ENCODE measurements at places on chromosomes 11 and 22. TPM values are rescaled to one million over a fixed set of nuclear protein-coding genes. Genes with fewer than 3 reads are reported as not detected.
A peak's percentile ranks its signal among the peaks of the same experiment; 100 is the strongest.

DNA sequence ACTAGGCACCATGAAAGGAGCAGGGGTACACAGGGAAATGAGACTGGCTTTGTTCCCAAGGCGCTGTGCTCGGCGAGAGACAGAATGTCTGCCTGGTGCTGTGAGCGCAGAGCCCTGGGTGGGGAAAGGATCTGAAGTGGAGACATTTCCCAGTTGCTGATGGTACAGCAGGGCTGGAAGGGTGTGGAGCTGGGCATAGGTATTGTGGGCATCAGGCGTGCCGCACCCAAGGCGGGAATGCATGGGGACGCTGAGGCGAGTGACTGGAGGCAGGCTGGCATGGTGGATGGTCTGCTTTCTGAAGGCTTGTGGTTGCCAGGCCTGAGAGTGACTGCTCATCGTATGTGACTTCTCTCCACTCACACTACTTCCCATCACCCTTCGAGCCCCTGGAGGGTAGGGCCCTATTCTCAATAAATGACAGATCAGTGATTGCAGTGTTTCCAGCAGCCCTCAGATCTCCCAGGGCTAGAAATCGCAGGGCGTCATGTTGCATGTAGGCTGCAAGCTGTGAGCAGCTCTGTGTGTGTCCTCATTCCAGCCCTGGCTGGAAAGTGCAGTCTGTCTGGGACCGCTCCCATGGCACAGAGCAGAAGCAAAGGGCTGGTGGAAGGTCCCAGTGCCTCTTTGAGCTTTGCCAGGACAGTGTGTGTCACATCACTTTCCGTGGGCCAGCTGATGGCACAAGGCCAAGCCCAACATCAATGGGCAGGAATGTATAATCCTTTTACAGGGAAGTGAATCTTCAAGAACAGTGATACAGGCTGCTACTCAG, 67.7 kb downstream of the TBC1D22A start:
- peak overlapping the region; percentile 48 for H3K27ac ChIP-seq
- H3K4me1 ChIP-seq = peaks cover 41% of the 10 kb centered on the region
- DNase-seq = peak; percentile 66
- peaks cover 14% of the 10 kb centered on the region for H3K36me3 ChIP-seq
- H3K4me3 ChIP-seq = no peak overlapping the region

GRCh38 chr22:20012741-20013331, 3.8 kb downstream of the ARVCF start:
- H3K4me1 ChIP-seq = peaks cover 33% of the 10 kb centered on the region
- DNase-seq = no peak
- no peaks in the 10 kb centered on the region for H3K27me3 ChIP-seq

DNA sequence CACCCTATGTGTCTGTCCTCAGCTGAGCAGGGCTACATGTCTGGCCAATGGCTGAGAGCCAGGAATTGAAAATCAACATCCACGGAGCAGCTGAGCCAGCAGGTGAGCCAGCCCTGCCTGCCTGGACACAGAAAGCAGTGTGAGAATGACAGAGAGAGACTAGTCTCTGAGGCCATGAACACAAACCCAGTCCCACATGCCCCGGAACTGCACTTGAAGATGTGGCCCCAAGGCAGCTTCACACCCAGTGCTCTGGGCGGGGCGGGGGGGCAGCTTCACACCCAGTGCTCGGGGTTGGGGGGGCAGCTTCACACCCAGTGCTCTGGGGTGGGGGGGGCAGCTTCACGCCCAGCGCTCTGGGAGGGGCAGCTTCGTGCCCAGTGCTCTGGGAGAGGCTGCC, 37.6 kb downstream of the TRMU start:
- H3K27me3 ChIP-seq = no peaks in the 10 kb centered on the region
- peak; percentile 74 for DNase-seq
- H3K36me3 ChIP-seq = no peaks in the 10 kb centered on the region
- no peak overlapping the region for H3K4me3 ChIP-seq
- H3K4me1 ChIP-seq = peaks cover 61% of the 10 kb centered on the region

- H3K4me1 ChIP-seq = no peaks in the 10 kb centered on the region
- H3K27ac ChIP-seq = no peak overlapping the region
- no peaks in the 10 kb centered on the region for H3K36me3 ChIP-seq
Observed at GRCh38 chr22:32583921-32584335, 109.3 kb downstream of the FBXO7 start.

Gene DNAJB13
- total RNA-seq = not detected

Gene RIC3
- total RNA-seq = 16.2 TPM

Gene KCNK7
- not detected for total RNA-seq

DNA sequence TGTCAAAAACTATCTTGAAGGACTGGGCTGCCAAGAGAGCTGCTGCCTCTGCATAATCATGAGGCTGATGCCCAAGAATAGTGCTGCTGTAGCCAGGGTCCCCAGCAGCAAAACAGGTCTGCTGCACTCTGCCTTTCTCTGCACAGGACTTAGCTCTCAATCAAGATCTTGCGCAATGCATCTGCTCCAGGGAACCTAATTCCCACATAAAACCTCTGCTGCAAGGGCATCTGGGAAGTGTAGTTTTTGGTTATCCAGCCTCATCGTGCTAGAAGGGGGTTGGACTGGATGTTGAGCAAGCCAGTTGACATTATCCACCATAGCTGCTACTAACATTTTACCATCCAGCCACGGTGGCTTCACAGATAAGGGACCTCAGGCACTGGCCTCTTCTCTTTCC, 192.7 kb downstream of the C11orf91 start:
- no peaks in the 10 kb centered on the region for H3K4me1 ChIP-seq
- DNase-seq = peak; percentile 56
- no peak overlapping the region for H3K4me3 ChIP-seq
- no peak overlapping the region for H3K27ac ChIP-seq
- H3K27me3 ChIP-seq = peaks cover 9% of the 10 kb centered on the region

DNA sequence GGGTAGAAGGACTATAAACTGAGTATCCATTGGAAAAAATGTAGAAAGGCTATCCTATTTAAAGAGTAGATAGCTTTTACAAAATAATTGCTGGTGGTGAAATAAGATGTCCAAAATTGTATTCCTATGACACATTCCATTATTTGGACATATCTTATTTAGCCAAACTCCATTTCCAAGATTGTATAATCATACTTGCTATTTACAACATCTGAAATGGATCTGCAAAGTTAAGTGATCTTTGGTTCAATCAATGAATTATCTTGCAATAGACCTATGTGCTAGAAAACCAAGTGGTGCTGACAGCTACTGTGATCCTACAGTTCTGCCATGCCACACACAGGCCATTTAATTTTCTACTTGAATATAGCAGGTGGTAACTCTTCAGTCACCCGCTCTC, 11.0 kb upstream of the BLID start:
- H3K27me3 ChIP-seq = no peaks in the 10 kb centered on the region
- DNase-seq = no peak
- no peaks in the 10 kb centered on the region for H3K36me3 ChIP-seq
- H3K27ac ChIP-seq = no peak overlapping the region
- H3K4me1 ChIP-seq = no peaks in the 10 kb centered on the region
- H3K4me3 ChIP-seq = no peak overlapping the region

DNA sequence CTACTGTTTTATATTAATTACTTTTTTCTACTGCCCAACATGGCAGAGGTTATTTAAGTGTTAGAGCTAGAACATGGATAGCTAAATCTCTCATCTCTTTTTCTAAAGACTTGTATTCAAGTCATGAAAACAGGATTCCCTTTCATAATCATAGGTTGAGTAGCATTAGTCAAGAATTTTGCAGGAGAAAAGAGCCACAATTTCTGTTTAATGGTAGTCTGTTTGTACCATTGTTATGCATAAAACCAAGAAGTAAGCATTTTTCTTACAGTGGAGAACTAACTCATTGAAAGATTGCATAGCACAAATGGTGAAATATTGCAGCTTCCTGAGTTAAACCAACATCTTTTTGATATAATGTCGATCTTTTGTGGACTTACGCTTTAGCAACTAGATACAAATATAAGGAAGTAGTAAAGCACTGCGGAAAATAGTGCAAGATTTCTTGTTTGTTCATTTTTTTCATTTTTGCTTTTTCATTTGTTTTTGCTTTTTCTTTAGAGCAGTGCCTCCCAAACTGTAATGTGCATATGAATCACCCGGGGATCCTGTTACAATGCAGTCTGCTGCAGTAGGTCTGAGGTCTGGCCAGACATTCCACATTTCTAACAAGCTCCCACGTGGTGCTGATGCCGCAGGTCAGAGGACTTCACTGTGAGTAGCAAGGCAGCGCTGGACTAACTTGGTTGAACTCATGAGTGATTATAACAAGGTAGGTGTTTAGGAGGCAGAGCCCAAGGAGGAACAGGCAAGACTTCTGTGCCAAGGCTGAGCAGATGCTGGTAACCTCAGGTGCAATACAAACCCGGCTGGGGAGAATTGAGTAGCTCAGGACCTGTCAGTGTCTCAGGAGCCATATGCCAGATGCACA, 4.6 kb downstream of the ETS1 start:
- H3K27ac ChIP-seq = no peak overlapping the region
- no peak overlapping the region for H3K4me3 ChIP-seq
- H3K36me3 ChIP-seq = no peaks in the 10 kb centered on the region
- peak; percentile 72 for DNase-seq

GRCh38 chr11:8207080-8208000, 38.5 kb upstream of the RIC3 start:
- H3K36me3 ChIP-seq = no peaks in the 10 kb centered on the region
- peaks cover 5% of the 10 kb centered on the region for H3K4me1 ChIP-seq
- peaks cover 9% of the 10 kb centered on the region for H3K27me3 ChIP-seq
- no peak for DNase-seq

DNA sequence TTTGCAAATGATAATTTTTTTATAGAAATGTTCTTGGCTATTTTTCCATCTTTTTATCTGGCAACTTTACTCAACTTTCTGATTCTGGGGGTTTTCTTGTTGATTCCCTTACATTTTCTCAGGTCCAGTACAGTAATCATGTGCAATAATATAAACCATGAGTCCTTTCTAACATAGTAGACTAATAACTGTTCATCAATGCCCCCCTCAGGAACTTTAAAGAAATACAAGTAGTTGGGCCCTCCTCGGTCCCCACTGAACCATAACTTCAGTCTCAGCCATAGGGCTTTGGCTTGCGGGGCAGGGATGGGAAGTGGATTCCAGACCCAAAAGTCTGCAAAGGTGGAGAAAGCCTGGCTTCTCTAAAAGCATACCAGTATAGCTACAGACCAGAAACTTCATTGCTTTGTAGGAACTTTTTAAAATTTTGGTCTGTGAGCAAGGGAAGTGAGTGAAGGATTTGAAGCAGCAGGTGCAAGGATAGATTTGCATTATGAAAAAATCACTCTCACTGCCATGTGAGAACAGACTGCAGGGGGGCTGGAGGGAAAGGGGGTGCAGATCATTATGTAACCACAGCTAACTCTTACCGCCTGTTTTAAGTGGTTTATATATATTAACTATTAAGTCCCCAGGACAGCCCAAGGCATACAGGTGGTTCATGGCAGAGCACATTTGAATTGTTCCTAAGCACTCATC, 10.4 kb upstream of the TUB start:
- no peak overlapping the region for H3K4me3 ChIP-seq
- DNase-seq = peak; percentile 55
- H3K27me3 ChIP-seq = no peaks in the 10 kb centered on the region
- no peaks in the 10 kb centered on the region for H3K36me3 ChIP-seq
- H3K27ac ChIP-seq = no peak overlapping the region

GRCh38 chr11:98630736-98631135, 390.0 kb upstream of the CNTN5 start:
- H3K4me1 ChIP-seq = no peaks in the 10 kb centered on the region
- H3K4me3 ChIP-seq = no peak overlapping the region
- H3K27me3 ChIP-seq = no peaks in the 10 kb centered on the region

Gene SESN3
- total RNA-seq = 12.1 TPM

DNA sequence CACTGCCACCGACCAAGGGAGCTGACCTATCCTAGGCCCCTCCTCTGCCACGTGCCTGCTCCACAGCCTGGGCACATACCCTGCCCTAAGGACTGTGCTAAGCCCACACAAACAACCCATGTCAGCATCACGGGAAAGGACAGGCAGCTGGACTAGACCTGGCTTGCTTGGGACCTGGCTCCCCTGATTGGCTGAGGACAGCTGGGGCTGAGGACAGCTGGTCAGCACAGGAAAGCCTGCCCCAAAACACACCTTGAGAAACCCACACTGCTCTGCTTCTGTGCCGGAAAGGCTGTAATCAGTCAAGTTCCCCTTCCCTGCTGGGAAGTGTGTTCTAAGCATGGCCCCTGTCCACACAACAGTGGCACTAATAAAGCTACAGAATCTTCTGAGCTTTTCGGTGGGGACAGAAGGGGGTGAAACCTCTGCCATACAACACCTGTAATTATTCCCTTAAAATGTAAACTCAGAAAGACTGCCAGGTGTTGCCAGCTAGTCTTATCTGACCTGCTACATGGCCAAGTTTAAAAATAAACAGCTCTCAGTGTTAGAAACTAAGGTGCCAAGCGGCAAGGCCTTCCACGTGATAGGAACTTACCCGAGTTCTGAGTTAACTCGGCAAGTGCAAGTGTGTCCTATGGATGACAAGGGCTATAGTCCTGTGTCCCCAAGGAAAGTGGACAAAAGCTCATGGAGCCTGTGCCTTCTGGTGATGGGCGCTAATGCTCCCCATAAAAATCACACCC, 35.7 kb upstream of the ARFGAP3 start:
- DNase-seq = peak; percentile 61
- peaks cover 56% of the 10 kb centered on the region for H3K36me3 ChIP-seq
- peaks cover 95% of the 10 kb centered on the region for H3K4me1 ChIP-seq
- peak overlapping the region; percentile 86 for H3K27ac ChIP-seq

GRCh38 chr11:2178906-2179494, 7.4 kb upstream of the TH start:
- no peak overlapping the region for H3K4me3 ChIP-seq
- no peaks in the 10 kb centered on the region for H3K36me3 ChIP-seq
- peak; percentile 77 for DNase-seq

Gene SAA1
- not detected for total RNA-seq

DNA sequence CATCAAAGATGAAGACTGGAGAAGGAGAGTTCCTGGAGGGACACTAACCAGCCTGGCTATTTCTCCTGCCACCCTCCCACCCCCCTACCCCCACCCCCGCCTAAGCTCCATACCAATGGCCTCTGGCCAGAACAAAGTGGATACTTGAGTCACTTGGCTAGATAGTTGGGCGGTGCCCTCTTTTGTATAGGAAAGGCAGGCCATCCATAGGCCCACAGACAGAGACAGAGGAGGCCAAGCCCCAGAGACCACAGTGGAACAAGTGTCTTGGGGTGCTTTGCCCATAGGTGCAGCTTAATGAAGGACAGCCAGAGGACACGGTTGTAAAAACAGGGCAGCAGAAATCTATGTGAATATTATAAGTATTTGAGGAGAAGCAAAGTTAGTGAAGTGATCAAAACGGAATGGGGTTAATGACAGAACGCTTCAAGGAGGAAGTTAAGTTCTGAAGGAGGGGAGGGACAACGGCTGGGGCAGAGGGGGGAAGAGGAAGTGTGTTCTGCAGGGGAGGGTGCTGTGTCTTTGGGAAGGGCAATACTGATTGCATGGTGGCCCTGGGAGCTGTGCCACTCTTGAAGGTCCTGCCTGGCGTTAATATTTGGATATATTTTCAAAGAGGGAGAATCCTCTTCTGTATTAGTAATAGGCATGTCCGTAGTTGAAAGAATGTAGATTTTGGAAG, 32.7 kb downstream of the FLI1 start:
- peaks cover 8% of the 10 kb centered on the region for H3K4me1 ChIP-seq
- H3K36me3 ChIP-seq = no peaks in the 10 kb centered on the region
- no peak overlapping the region for H3K4me3 ChIP-seq
- no peaks in the 10 kb centered on the region for H3K27me3 ChIP-seq
- H3K27ac ChIP-seq = no peak overlapping the region

- DNase-seq = no peak
- no peaks in the 10 kb centered on the region for H3K27me3 ChIP-seq
- H3K4me3 ChIP-seq = no peak overlapping the region
- peaks cover 3% of the 10 kb centered on the region for H3K4me1 ChIP-seq
- H3K36me3 ChIP-seq = no peaks in the 10 kb centered on the region
- no peak overlapping the region for H3K27ac ChIP-seq
Observed at GRCh38 chr22:28180804-28181731, 262.0 kb upstream of the PITPNB start.

Gene CCDC188
- 0.58 TPM for total RNA-seq

- H3K4me3 ChIP-seq = no peak overlapping the region
- H3K4me1 ChIP-seq = peaks cover 40% of the 10 kb centered on the region
- DNase-seq = no peak
Observed at GRCh38 chr22:18060646-18061620, 16.9 kb upstream of the PEX26 start.
